Breast epithelium (tissue), 4 donors: ENCODE measurements at places on chromosomes 5 and 9. TPM values are rescaled to one million over a fixed set of nuclear protein-coding genes. Genes with fewer than 3 reads are reported as not detected.

DNA sequence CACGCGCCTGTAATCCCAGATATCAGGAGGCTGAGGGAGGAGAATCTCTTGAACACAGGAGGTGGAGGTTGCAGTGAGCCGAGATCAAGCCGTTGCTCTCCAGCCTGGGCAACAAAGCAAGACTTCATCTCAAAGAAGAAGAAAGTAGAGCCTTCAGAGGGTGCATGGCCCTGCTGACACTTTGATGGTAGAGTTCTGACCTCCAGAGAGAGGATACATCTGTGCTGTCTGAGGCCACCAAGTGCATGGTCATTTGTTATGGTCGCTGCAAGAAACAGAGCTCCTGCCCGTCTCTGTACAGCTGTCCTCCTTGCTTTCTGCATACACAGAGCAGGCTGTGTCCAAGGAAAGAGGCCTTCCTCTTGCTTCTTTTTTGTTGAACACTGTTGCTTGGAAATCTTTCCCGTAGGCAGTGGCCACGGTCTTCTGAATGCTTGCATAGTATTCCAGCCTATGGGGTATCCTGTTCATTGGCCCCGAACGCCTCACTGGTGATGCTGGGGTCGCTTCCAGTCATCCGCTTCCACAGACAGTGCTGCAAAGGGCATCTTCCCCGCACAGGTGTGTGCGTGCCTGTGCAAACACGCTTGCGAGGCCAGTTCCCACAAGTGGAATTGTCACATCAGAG lies 36.8 kb upstream of the UNC5A start:
- H3K4me3 ChIP-seq = no peak overlapping the region
- peaks cover 33% of the 10 kb centered on the region for H3K27me3 ChIP-seq
- H3K36me3 ChIP-seq = no peaks in the 10 kb centered on the region
- no peaks in the 10 kb centered on the region for H3K4me1 ChIP-seq
- no peak overlapping the region for H3K27ac ChIP-seq
- peak; percentile 20 for DNase-seq

Gene PLEKHG4B
- total RNA-seq = 4.3 TPM

Gene NSMF
- 37.4 TPM for total RNA-seq

- H3K4me3 ChIP-seq = no peak overlapping the region
- H3K4me1 ChIP-seq = no peaks in the 10 kb centered on the region
- no peaks in the 10 kb centered on the region for H3K27me3 ChIP-seq
- DNase-seq = no peak
Measured at GRCh38 chr5:60334281-60334713, 365.7 kb downstream of the DEPDC1B start.

- no peak for DNase-seq
- no peak overlapping the region for H3K27ac ChIP-seq
- H3K36me3 ChIP-seq = no peaks in the 10 kb centered on the region
- no peak overlapping the region for H3K4me3 ChIP-seq
- no peaks in the 10 kb centered on the region for H3K27me3 ChIP-seq
Measured at GRCh38 chr5:34459908-34460307, 196.2 kb upstream of the RAI14 start.

Gene RFK
- 23.9 TPM for total RNA-seq

DNA sequence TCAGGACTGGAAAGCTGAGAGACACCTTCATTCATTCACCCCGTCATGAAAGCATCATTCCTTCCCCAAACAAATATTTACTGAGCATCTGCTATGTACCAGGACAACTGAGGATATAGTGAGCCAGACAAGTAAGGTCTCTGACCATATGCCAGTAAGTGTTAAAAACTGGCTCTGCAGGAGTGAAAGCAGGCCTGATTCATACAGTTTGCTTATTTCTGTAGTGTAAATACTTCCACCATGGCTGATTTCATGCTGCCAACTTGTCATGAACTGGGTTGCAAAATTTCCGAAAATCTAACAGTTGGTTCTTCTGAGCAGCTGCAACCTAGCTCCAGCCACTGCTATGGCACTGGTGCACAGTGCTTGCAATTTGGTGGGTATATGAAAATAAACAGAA lies 68.1 kb downstream of the YIPF5 start:
- H3K27me3 ChIP-seq = no peaks in the 10 kb centered on the region
- no peak overlapping the region for H3K27ac ChIP-seq
- H3K4me3 ChIP-seq = no peak overlapping the region
- H3K4me1 ChIP-seq = no peaks in the 10 kb centered on the region
- DNase-seq = no peak
- no peaks in the 10 kb centered on the region for H3K36me3 ChIP-seq

- H3K4me3 ChIP-seq = no peak overlapping the region
- no peaks in the 10 kb centered on the region for H3K27me3 ChIP-seq
- H3K36me3 ChIP-seq = no peaks in the 10 kb centered on the region
- DNase-seq = no peak
- no peaks in the 10 kb centered on the region for H3K4me1 ChIP-seq
Measured at GRCh38 chr5:119289438-119290044, 66.3 kb upstream of the TNFAIP8 start.

DNA sequence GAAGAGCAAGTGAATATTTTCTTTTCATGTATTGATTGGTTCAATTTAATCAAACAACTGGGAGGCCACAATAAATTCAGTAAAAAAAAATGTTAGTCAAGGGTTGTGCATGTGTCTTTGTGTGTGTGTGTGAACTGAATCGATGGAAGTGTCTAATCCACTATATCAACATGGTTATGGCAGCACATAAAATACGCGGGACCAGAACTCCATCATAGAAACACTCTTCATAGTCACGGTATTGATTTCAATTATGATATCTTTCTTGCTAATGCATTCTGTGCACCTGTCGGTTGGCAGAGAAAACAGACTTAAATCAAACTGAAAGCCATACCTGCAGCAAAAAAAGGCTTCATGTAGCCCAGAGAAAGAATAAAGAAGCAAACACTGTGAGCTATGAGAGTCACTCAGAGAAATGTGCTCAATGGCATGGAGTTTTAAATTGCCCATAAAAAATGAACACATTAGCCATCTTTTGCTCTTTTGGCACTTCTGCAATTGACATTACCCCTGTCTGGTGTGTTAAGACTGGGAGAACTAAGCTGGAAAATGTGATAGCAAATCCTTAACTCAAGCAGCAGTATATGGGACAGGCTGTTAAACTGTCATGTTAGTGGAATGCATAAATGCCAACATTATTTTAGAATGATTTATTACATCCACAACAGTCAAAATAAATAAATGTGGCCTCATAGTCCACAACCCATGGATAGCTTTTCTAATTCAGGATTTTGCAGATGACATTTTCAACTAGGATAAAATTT lies 642.4 kb upstream of the C9orf72 start:
- DNase-seq = no peak
- H3K4me3 ChIP-seq = no peak overlapping the region
- no peaks in the 10 kb centered on the region for H3K27me3 ChIP-seq
- H3K27ac ChIP-seq = no peak overlapping the region

DNA sequence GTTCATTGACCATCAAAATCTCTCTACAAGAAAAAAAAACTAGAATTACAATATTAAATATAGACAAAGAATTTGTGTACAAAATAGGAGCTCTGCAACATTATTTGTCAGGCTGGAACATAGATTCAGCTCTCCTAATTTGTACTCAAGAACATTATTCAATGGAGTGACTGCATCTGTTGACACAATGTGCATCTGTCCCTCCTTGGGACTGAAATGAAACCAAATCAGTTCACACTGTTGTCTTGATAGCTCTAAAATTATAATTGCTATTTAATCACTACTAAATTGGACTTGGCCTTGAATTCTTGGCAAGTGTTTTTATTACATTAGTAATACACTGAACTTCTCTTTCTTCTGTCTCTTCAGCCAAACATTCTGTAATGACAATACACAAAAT lies 47.7 kb downstream of the FTMT start:
- H3K27me3 ChIP-seq = no peaks in the 10 kb centered on the region
- H3K36me3 ChIP-seq = no peaks in the 10 kb centered on the region
- H3K27ac ChIP-seq = no peak overlapping the region
- no peak for DNase-seq

GRCh38 chr5:86917117-86917579 lies 299.4 kb downstream of the COX7C start:
- no peaks in the 10 kb centered on the region for H3K36me3 ChIP-seq
- no peaks in the 10 kb centered on the region for H3K27me3 ChIP-seq
- H3K4me3 ChIP-seq = no peak overlapping the region
- no peak for DNase-seq
- H3K27ac ChIP-seq = no peak overlapping the region

Gene TAF11L10
- not detected for total RNA-seq

Gene SPATA31C1
- total RNA-seq = not detected

Gene PCDHB4
- 7.5 TPM for total RNA-seq
